ENCODE measurements at places on chromosomes 3 and 15.
A peak's percentile ranks its signal among the peaks of the same experiment; 100 is the strongest.

GRCh38 chr3:148078658-148079057, 619.0 kb upstream of the AGTR1 start:
- no peak for DNase-seq

DNA sequence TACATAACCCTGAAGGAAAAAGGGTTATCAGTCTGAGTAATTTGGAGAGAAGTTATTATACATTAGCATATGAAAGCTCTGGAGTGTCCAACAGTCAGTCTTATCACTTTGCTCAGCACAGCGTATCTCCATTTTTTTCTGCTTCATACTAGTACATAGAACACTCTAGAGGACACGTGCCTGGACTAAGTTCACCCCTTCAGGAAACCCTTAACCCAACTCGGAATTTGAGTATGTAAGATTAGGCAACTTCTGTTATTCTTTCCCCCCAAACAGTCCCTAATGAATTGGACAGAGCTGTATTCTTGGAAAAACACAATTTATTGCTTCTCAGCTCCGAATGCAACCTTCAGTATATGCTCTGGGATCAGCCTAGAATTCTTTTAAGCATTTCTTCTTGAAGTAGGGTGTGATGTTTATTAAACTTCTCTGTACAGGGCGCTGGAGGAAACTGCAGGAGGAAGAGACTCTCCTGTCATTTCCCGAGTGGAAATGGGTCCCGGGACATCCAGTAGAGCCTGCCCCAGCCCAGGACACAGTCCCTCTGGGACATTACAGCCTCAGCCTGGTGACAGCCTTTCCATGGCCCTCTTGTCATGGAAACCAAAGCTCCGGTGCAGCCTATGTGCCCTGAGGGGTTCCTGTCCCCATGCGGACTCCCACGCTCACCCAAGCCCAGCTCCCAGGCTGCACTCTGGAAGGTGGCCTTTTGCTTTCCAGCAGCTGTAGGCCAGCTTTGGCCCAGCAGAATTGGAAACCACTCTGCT, 37.3 kb upstream of the CMTM8 start:
- no peak for DNase-seq

DNA sequence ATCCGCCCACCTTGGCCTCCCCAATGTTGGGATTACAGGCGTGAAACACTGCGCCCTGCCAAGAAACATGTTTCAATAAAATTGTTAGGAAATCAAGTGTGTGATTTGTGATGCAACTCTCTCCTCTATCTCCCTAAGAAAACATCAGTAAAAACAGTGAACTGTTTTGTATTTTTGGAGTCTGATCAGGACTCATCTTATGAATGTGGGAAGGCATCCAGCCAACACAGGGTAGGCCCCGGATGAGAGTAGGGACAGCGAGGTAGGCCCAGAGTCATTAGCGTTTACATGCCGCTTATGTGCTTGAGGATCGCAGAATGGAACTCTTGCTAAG, 884 bp upstream of the GLYCTK start:
- no peak for DNase-seq

DNA sequence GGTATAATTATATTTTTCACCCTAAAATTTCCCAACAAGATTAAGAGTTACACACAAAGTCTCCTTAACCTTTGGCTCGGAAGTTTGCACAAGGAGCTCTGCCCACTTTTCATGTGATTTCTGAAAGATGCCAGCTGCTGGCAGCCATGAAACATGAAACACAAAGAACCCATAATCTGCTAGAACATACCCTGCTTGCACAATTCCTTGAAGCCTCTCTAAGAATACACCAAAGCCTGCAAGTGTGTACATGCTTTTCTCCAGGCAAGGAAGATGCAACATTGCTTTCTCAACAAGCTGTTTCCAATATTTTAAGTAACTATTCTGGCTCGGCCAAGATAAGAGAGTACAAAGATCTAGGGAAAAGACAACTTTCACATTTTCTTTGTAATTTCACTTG, 182.0 kb upstream of the WNT5A start:
- DNase-seq, result no peak

DNA sequence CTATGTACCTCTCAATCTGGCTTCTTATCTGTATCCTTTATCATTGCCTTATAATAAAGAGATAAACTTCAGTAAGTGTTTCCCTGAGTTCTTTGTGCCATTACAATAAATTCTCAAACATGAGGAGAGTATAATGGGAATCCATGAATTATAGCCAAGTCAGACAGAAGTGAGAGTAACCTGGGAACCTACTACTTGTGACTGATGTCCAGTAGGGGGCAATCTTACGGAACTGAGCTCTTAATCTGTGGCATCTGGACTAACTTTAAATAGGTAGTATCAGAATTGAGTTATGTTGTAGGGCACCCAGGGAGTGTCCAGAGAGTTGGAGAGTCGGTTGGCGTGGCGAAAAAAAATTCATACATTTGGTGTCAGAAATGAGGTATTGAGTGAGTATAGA, 542.6 kb downstream of the ZBBX start:
- no peak for DNase-seq

DNA sequence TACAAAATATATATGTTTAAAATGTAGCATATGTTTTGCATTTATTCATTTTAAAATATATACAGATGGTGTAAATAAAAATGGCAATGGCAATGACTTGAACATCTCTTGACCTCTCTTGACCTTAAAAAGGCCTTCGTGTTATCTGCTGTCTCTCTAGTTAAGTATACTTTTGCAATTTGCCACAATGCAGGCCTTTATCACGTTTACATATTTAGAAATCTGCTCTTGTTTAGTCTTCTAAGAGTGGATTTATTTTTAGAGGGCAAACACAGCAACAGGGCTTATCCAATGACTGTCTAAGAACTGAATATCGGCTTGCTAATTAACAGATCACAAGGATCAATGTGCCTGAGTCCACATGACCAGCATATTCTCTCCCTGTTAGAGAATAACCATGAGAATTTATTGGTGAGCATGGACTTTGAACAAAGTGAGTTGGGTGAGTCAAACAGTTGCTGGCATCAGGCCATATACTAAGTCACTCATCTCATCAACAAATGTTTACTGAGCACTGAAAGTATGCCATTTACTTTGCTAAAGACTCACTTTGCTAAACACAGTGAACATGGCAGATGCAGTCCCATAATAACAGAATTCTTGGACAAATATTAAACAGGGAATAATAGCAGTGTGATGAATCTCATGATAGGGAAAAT, 48.2 kb downstream of the MDFIC2 start:
- DNase-seq, result peak; percentile 1

DNA sequence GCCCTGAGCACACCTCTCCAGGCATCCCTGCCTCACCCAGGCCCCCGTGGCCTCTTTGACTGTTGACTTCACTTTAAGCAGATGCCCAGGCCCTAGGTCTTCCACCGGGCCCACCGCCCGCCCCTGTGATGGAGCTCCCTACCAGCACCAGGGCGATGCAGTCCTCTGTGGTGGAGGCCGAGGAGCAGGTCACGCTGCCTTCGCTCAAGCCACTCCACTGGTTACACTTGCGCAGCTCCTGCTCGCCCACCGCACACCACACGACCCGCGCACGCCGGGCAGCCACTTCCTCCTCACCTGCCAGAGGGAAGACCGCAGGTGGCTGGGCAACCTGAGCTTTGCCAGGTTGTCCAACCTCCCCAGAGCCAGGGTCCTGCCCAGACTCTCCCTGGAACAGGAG, 16.0 kb downstream of the LTF start:
- DNase-seq, result no peak

- DNase-seq, result no peak
Observed at GRCh38 chr3:160103397-160103796, 114.8 kb downstream of the IL12A start.

DNA sequence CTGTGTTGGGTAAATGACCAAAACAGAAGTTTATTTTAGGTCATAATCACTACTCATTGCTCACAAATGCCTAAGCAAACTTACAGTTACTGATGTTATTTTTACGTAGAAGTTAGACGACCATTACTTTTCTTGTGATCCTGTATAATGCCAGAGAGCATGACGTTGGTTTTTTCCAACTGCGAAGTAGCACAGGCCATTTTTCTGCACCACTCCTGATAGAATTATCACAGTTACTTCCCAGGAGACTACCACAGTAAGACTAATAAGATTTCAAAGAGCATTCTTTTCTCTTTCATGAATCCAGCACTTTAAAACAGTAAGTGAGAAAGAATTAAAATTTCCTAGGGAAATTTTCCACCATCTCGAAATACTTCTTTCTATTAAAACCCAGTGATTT, 19.8 kb downstream of the CD200 start:
- DNase-seq, result no peak

All from NCI-H460 (cell line).